Peyer's patch (tissue), 4 donors: ENCODE measurements at places on chromosomes 16 and 17.

DNA sequence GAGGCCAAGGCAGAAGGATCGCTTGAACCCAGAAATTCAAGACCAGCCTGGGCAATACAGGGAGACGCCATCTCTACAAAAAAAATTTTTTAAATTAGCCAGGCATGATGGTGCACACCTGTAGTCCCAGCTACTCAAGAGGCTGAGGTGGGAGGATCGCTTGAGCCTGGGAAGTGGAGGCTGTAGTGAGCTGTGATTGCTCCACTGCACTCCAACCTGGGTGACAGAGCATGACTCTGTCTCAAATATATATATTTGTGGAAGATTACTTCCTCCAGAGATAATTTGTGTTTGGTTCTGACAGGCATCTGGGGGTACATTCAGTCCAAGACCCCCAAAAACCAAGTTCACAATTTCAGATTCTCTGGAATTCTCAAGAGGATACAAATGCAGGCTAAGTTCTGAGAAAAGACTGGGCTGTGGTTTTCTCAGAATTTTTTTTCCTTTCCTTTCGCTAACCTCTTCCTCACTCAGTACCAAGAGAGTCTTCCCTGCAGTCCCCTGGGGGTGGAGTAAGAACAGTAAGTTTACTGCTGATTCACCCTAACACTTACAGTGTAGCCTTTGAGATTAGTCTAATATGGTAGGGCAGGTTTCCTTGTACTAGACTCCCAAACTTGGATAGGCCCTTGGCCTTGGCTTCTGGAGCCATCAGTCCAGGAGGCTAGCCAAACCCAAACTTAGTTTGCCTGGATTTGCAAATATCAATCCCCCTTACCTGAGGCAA is 15.1 kb downstream of the GSDMB start:
- no peaks in the 10 kb centered on the region for H3K4me1 ChIP-seq
- H3K27me3 ChIP-seq = no peaks in the 10 kb centered on the region
- no peak for DNase-seq
- no peaks in the 10 kb centered on the region for H3K36me3 ChIP-seq

DNA sequence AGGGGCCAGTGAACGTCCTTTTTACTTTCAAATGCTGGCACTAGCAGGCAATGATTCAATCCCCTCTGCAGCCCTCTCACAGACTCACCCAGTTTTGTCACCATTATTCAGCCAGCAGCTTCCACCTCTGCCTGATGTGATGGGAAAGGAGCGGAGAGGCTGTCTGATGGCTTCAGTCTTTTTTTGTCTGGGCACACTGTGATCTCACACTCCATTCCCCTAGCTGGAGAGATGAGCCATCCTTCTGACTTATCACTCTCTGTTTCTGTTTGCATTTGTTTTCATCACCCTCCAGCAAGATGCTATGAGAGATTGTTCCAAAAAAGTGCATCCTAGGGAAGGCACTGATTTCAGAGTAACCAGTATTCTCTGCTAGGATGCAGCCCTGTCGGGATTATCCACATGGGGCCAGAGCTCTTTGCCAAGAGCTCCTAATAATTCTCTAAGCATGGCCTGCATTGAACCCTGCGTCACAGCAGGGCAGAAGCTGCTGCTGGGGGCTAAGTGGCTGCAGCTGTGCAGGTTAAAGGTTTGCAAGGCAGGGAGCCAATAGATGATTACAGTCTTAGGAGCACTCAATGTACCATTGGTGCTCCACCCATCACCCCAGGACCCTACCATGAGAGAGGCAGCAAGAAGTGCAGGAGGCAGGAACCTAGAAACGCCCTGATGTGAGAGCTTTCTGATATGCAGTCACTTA is 236.1 kb upstream of the C16orf82 start:
- no peak for DNase-seq
- H3K27ac ChIP-seq = no peak overlapping the region
- H3K4me1 ChIP-seq = no peaks in the 10 kb centered on the region
- no peaks in the 10 kb centered on the region for H3K36me3 ChIP-seq

GRCh38 chr16:72898216-72898825 is 149.6 kb downstream of the ZFHX3 start:
- H3K4me1 ChIP-seq = no peaks in the 10 kb centered on the region
- no peaks in the 10 kb centered on the region for H3K36me3 ChIP-seq
- H3K27me3 ChIP-seq = no peaks in the 10 kb centered on the region

DNA sequence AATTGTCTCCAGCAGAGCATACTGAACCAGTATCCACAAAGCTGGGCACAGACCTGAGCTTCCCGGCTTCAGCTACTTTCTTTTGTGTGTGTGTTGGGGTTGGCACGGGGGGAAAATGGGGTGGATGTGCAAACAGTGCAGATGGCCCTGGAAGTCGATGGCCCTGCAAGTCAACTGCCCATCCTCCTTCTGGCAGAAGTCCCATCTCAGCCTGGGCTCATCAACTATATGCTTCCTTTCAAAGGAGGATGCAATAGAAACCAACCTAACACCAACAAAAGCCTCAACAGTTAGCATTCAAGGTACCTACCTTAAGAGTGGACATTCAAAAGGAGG is 55.7 kb downstream of the SOX9 start:
- no peak for DNase-seq
- H3K4me1 ChIP-seq = no peaks in the 10 kb centered on the region
- H3K36me3 ChIP-seq = no peaks in the 10 kb centered on the region
- H3K4me3 ChIP-seq = no peak overlapping the region
- H3K27me3 ChIP-seq = no peaks in the 10 kb centered on the region
- no peak overlapping the region for H3K27ac ChIP-seq

DNA sequence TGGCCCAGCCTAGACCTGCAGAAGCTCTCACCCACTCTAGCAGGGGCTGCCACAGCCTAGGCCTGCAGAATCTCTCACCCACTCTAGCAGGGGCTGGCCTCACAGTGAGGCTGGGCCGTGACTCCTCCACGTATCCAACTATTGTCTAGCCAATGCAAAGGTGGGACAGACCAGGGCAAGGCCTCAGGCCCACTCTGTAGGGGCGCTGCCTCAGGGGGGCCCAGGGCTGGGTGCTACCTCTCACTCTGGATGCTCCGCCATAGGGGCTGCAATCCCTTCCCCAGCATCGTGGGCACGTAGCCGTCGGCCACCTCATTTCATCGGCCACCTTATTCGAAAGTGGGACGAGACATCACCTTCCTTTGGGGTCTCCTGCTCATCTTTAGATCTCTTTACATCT is 51.7 kb downstream of the RPH3AL start:
- no peak overlapping the region for H3K4me3 ChIP-seq
- H3K27me3 ChIP-seq = no peaks in the 10 kb centered on the region
- no peaks in the 10 kb centered on the region for H3K36me3 ChIP-seq
- no peak for DNase-seq
